ENCODE measurements at places on chromosomes 7 and 10.

DNA sequence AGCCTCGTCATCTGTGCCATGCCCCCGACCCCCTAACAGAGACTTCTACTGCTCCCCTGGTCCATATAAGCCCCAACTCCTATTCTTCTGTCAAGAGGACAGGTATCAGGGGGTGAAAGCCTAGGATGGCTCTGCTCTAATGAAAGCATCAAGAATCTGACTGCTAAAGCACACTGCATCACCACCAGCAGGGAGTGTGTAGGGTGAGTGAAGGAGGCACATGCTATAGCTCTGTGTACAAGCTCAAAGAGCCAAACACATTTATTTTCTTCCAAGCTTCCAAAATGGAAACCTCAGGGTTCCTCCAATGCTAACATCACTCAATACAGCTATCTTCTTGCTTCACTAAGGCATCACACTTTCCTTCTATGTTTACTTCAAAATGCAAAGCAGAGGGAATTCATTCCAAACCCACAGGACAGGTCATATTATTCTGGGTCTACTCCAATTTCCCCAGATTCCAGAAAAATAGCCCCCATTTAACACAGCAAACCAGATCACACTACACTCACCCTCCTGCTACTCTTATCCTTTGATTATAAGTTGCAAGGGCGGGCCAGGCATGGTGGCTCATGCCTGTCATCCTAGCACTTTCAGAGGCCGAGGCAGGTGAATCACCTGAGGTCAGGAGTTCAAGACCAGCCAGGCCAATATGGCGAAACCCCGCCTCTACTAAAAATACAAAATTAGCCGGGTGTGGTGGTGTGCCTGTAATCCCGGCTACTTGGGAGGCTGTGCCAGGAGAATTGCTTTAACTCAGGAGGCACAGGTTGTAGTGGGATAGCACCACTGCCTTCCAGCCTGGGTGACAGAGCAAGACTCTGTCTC lies 36.6 kb downstream of the RHEB start:
- DNase-seq, result no peak

- no peak for DNase-seq
Measured at GRCh38 chr10:74745449-74745848, 81.0 kb upstream of the KAT6B start.

DNA sequence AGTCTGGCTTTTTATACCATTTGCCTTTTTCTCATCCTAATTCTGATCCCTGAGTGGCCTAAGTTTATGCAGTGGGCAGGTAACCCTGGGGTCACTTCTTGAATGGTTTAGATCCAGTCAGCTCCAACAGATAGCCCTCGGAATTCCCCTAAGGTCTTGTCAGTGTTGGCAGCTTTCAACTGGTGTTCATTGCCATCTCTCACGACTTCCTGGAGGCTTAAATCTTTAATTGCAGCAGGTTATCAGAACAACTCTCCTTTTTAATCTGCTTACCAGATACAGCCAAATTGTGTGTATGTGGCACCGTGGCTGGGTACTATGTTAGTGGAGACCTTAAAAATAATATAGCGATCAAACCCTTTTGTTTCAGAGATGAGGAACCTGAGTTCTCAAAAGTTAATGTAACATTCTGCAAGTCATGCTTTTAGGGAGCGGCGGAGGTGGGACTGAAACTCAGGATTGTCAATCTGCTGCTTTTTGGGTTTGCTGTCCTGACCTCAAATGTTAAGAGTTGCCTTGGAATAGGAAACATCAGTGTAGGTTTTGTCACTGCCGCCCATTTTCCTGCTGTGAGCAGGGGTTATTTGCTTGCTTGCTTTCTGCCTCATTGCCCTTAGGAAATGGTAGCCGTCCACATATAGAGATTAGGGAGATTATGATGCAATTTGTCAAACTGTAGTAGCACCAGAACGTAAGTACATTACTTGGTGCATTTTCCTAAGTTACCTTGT lies 818 bp downstream of the DLD start:
- DNase-seq, result peak; percentile 15

- DNase-seq, result no peak
Measured at GRCh38 chr10:63410633-63411032, 55.1 kb downstream of the JMJD1C start.

DNA sequence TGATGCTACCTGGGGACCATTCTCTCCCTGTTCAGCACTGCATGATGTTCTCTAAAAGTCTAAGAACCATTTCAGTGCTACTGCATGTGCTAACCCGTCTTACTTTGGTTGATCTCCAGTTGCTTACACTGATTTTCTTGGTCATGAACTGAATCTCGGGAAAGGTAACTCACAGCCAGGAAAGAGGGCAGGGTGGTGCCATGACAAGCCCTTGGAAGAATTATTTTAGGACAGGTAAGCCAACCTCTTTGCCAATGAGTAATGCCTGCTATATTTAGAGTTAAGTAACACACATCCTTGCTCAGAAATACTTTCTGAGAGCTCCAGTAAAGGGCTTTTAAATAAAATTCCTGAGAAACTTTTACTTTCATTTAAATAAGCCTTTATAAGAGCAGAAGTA lies 126.7 kb downstream of the ARL4A start:
- DNase-seq, result no peak

DNA sequence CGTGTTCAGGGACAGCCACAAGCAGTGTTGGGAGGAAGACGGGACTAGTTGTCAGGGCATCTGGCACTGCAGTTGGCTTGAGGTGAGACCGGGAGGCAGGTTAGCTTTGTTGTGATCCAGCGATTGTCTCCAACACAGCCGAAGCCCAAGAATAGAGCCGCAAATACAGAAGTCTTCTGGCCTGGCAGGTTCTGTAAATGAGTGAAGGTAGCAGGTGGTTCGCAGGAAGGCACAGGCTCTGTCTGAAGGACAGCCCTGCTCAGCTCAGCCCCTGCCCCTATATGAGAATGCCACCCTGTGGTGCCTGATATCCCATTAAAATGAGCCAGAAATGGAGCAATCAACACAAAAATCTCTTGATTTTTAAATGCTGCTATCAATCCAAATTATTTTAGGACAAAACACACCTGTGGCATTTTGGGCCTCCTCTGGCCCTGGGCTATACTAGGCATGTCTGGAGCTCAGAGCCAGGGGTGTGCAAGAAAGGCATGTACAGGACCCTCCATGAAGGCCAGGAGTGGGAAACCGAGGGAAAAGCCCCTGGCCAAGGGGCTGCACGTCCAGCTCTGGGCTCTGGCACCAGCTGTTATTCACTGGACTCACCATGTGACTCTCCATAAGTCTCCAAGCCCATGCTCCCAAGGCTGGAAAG lies 11.2 kb upstream of the C10orf71 start:
- no peak for DNase-seq

DNA sequence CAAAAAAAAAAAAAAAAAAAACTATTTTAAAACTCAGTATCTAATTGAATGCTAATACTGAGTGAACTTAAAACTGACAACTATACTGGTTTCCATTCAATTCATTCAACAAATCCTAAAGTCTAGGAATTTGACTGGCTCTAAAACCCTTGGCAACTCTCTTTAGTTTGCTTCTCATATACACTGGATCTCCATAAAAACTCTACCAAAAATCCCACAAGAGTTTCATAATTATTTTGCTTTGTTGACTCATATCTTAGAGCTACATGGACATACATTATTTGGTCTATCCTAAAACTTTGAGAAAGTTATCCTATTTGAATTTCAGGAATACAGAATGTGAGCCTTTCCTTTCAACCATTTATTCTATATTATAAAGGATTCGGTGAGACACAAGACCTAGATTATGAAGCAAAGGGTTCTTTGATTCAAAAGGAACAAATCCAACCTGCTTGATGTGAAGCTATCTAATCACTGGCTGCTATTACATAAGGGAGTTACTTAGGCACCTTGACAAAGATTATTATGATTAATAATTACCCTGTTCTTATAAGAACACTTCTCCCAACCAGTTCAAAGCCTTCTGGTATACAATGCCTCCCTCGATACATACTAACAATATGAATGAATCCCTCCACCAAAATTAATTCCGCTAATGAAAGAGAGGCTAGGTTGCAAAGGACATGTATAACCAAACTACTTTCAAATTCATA lies 15.8 kb upstream of the KMT2E start:
- no peak for DNase-seq

DNA sequence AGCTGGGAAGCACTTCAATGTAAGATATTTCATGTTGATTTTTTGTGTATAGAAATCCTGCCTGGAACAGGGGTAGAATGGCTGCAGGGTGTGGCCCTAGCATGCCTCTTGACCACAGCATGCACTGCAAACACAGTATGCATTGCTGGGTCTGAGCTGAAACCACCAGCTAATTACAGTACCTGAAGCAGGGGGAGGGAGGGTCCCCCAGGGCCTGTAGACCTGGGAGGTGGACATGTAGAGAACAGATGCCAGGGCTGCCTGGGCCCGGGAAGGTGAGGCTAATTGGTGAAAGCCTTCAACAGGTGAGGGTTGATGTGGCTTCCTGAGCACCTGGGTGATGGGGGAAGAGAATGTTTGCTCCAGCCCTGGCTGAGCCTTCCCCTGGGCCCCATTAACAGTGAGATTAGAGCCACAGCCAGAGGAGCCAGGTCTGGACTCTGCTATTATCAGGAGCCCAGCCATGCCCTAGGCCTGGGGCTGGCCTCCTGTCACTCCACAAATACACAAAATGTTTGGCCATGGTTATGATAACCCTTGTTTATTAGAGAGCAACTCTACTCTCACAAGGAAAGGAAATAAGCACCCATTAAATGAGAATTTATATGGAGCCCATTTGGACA lies 83.3 kb downstream of the PLXNA4 start:
- no peak for DNase-seq

DNA sequence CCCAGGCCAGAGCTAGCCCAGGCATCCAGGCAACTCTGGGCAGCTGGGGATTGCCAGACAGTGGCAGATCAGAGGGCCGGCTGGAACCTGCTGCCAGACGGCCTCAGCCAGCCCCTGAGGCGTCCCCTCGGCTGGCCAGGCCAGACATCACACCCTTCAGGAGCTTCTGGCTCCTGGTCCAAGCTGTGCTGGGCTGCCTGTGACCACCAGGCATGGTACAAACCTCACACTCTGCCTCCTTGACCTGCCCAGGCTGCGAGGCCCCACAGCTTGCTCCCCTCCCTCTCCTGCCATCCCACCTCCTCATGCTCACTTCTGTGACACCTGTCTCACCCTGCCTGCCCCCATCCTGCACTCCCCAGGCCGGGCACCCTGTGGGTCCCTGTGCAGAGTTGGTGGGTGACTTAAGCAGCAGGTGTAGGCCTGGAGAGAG lies 5.7 kb downstream of the DEPP1 start:
- no peak for DNase-seq

- no peak for DNase-seq
Measured at GRCh38 chr7:133339772-133340171, 86.9 kb downstream of the EXOC4 start.

- DNase-seq, result no peak
Measured at GRCh38 chr10:49071160-49071761, 44.1 kb downstream of the VSTM4 start.

DNA sequence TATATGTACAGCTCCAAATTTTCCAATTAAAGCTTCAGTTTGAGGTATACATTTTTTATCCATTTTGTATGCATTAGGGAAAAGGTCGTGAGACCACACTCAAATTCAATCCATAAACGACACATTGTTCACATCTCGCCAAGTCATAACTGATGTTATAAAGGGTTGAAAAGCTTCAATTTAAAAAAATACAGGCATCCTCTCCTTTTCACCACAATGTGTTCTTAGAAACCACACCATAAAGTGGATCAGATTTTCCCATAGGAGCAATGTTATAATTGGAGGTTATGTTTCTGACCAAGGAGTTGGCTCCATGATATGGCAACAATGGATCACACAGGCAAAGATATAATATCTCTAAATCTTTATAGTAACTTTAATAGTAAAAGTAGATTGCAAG lies 663.6 kb downstream of the PARD3 start:
- no peak for DNase-seq

- no peak for DNase-seq
Measured at GRCh38 chr7:155715111-155715805, 70.8 kb downstream of the RBM33 start.

GRCh38 chr10:101938305-101939007 lies 94.9 kb upstream of the KCNIP2 start:
- no peak for DNase-seq
